ENCODE measurements at places on chromosomes 12 and 14.

GRCh38 chr14:89955745-89956660 lies at the start of gene TDP1:
TDP1 (plus strand) TSS chr14:89955927; CDS start chr14:89963115, 7,188 bp downstream.
- peak; percentile 98 for DNase-seq

DNA sequence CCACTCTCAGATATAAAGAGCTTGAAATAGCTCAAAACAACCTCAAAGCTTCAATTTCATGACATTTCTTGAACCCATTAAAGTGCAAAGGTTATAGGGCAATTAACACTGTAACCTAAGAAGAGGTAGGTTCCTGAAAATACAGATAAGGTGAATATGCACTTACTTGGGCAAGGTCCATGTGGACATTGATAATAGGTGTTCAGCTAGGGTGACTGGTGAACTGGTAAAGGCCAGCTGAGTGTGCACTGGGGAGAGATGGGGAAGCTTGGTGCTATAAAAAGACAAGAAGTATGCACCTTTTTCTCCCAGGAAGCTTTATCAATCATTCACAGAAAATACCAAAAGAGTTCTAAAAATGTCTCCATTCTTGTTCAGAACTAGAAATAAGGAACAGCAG lies 418.6 kb downstream of the SLC16A7 start:
- DNase-seq: no peak

- DNase-seq: no peak
These were observed 210.1 kb upstream of the DAAM1 start for GRCh38 chr14:58978343-58978742.

DNA sequence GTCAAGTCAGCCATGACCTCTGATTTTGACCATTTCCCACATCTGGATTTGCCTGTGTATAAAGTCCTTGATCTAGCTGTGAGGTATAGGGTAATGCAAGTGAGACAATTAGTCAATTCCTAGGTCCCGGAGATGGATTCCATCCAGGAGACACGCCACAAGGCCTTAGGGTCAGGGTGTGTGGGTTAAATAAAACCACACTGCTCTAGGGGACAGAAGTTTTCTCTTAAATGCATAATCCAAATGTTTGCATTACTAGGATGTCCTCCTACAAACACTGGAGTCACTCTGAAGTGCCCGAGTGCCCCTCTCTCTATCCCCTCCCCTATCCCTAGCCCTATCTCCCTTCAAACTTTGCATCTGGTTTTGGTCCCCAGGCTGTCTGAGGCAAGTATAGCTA lies 26.8 kb downstream of the LRIG3 start:
- DNase-seq: no peak

GRCh38 chr14:63565448-63565847 lies 22.3 kb upstream of the PPP2R5E start:
- no peak for DNase-seq

- DNase-seq: no peak
These were observed 7.3 kb downstream of the AKT1 start for GRCh38 chr14:104788161-104788818.

GRCh38 chr14:94548999-94549985 lies 11.9 kb upstream of the SERPINA4 start:
- peak; percentile 79 for DNase-seq

DNA sequence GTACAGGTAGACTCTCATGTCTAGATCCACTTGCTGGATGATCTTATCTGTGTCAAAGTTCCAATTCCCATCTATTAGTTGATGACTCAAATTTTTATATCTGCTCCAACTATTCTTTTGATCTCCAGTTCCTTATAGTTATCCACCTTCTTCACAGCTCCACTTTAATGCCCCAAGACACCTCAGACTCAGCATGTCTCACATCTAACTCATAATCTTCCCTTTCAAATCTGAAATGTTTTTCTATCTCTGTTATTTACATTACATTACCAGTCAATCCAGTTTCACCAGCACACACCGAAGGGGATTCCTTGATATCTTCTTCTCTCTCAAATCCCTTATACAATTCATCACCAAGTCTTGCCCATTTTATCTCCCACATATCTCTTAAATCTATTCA lies 3.7 kb upstream of the METAP2 start:
- no peak for DNase-seq
